ENCODE measurements at places on chromosomes 4 and X. TPM values are rescaled to one million over a fixed set of nuclear protein-coding genes. Genes with fewer than 3 reads are reported as not detected.

PDGFRA gene
- 1.6 TPM for total RNA-seq

FABP2 gene
- not detected for total RNA-seq

ZMAT1 gene
- total RNA-seq, result 0.97 TPM

SLC4A4 gene
- total RNA-seq, result 0.76 TPM

VCX gene
- not detected for total RNA-seq

HTR2C gene
- not detected for total RNA-seq

NALF2 gene
- not detected for total RNA-seq

KLHL13 gene
- total RNA-seq, result 18.5 TPM

TEX13D gene
- total RNA-seq, result not detected

PHEX gene
- 0.76 TPM for total RNA-seq

CXXC4 gene
- total RNA-seq, result 0.32 TPM

UGT2A1 gene
- total RNA-seq, result 0.65 TPM

MSX1 gene
- total RNA-seq, result 10.6 TPM

CCDC120 gene
- 0.61 TPM for total RNA-seq

PDE5A gene
- total RNA-seq, result 5.8 TPM

ARHGAP6 gene
- total RNA-seq, result 0.30 TPM

OTUD4 gene
- 27.1 TPM for total RNA-seq

DDIT4L gene
- total RNA-seq, result 2.9 TPM

EGF gene
- under 0.01 TPM for total RNA-seq

FAM149A gene
- not detected for total RNA-seq

TDO2 gene
- total RNA-seq, result not detected

ATP1B4 gene
- not detected for total RNA-seq

MAGEA1 gene
- total RNA-seq, result not detected

GAGE12J gene
- total RNA-seq, result not detected

CD99 gene
- total RNA-seq, result 169 TPM

PCYT1B gene
- total RNA-seq, result 0.32 TPM

AADAT gene
- total RNA-seq, result 0.76 TPM

SSX4B gene
- total RNA-seq, result not detected

MAGEB1 gene
- not detected for total RNA-seq

IBSP gene
- total RNA-seq, result not detected

OCRL gene
- total RNA-seq, result 12.3 TPM

DUSP9 gene
- 0.15 TPM for total RNA-seq

SULT1B1 gene
- total RNA-seq, result 59.4 TPM

VSIG4 gene
- total RNA-seq, result not detected

IRAK1 gene
- total RNA-seq, result 61.7 TPM

DCAF12L1 gene
- total RNA-seq, result 18.5 TPM

DTHD1 gene
- not detected for total RNA-seq

MAMLD1 gene
- 0.91 TPM for total RNA-seq
